Left kidney (tissue), 8 donors: ENCODE measurements at places on chromosomes 11 and 22. TPM values are rescaled to one million over a fixed set of nuclear protein-coding genes. Genes with fewer than 3 reads are reported as not detected.

CSNK2A3 gene
- 1.9 TPM for polyA plus RNA-seq

KDM4E gene
- 0.47 TPM for polyA plus RNA-seq

OR52E8 gene
- polyA plus RNA-seq: not detected

MMP8 gene
- not detected for polyA plus RNA-seq

NEU3 gene
- polyA plus RNA-seq: 15.6 TPM

ZFPL1 gene
- polyA plus RNA-seq: 26.0 TPM

OR8G5 gene
- polyA plus RNA-seq: not detected

- no peak for DNase-seq
These were observed 21.8 kb upstream of the CD5 start for GRCh38 chr11:61080526-61080925.

DNA sequence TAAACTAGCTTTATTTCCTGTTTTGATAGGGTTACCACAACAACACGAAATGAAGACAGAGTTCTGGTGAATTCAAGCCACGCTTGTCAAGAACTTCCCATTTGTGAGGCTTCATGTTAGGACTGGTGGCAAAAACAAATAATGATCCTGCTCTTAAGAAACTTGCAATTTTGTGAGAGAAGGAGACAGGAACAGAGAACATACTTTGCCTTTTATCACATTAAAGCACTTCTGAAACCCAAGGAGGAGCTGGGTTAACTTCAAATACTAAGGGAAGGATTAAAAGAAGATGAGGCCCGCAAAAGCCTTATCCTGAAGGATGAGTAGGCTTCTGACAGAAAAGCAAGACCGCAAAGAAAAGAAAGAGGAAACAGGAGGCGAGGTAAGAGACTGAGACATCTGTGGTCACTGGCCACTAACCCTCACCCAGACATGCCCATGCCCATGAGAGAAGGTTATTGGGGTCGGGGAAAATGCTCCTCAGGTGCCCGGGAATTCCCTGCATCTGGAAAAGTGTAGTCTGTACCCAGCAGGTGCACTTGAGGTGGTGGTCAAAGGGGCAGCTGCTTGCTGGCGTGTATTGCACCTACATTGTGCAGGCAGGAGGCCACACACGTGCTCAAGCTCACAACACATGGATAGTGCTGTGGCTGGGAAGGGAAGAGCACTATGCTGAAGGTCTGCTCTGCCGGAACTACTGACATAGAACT, 50.5 kb downstream of the MAPK1 start:
- peak; percentile 72 for DNase-seq

- DNase-seq: no peak
These were observed 263.1 kb downstream of the TMEM135 start for GRCh38 chr11:87300640-87301380.

DNA sequence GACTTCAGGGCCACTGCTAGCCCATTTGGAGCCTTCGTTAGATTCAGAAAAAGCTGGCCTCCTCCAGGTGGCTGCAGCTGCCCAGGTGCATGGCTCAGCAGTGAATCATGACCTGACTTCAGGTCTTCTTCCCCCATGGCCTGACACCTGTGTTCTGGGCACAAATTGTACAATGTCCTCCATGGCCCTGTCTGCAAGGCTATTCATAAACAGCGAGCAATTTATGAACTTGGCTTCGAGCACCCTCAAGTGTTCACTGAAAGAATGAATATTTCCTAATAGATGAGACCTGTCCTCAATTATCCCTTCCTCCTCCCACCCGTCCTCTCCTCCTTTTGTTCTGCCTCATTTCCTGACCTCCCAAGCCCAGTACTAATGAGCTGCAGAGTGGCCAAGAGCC, 12.2 kb upstream of the VPS37C start:
- DNase-seq: no peak

DNA sequence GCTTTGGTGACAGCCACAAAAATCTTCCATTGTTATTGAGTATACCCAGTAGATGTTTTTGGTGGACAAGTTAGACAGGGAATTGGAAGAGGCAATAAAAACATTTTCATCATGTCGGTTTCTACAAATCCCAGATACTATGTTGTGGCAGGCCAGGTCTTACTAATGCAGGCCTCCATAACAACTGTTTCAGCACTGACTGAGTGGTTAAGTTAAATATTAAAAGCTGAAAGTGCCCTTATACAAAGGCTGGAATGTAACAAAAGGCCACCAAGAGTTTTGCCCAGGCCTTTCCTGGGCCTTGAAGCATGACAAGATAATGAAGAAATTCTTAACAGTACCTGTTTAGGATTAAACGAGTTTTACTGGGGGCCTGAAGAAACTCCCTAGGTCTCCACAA, 29.3 kb downstream of the DMC1 start:
- no peak for DNase-seq

DNA sequence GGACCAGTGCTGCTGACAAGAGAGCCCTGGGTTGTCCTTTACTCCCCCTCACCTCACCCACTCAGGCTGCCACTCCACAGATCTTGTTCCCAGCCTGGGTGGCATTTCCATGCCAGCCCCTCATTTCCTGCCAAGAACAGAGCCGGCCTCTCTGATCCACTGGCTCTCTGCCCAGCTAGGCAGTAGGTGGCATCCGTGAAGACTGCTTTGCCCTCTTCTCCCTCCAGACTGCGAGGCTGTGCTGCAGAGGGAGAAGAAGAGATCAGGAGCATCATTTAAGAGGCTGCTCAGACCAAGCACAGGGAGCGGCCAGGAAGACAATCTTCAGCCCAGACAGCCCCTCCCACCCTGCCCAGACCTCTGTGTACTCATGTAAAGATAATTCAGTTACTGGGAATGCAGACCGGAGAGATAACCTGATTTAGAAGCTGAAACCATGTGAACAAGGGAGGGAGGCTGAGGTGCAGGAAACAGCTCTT, 126.9 kb upstream of the NCAM1 start:
- no peak for DNase-seq

DNA sequence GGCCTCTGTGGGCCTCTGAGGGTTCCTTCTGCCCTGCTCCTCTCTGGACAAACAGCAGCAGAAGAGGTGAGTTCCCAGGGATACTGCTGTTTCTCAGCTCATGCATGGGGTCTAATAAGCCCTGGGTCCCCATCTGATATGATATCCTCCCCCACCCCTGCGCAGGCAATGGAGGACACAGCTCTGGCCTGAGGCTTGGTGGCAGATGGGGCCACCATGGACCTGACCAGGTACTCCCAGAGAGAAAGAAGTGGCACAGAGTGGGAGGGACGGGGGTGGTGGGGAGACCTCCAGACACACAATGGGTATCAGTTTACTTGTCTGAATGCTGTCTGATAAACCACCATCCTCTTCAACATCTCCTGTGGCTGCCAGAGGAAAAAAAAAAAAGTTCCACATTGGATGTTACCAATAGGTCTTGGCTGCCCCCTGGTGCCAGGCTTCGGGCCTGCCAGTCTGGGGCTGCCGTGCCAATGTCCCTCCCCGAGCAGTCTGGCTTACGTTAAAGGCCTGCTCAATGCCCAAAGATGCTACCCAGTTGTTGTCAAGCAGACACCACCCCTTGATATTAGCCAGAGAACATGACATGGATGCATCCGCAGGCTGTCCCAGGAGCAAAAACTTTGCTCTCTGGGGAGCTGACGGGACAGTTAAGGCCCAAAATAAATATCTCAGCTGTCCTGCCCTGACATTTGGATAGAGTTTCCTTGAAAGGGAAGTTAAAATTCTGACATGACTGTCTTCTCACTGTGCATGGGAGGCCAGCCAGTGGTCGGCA, 27.9 kb upstream of the ABCC8 start:
- DNase-seq: peak; percentile 62

DNA sequence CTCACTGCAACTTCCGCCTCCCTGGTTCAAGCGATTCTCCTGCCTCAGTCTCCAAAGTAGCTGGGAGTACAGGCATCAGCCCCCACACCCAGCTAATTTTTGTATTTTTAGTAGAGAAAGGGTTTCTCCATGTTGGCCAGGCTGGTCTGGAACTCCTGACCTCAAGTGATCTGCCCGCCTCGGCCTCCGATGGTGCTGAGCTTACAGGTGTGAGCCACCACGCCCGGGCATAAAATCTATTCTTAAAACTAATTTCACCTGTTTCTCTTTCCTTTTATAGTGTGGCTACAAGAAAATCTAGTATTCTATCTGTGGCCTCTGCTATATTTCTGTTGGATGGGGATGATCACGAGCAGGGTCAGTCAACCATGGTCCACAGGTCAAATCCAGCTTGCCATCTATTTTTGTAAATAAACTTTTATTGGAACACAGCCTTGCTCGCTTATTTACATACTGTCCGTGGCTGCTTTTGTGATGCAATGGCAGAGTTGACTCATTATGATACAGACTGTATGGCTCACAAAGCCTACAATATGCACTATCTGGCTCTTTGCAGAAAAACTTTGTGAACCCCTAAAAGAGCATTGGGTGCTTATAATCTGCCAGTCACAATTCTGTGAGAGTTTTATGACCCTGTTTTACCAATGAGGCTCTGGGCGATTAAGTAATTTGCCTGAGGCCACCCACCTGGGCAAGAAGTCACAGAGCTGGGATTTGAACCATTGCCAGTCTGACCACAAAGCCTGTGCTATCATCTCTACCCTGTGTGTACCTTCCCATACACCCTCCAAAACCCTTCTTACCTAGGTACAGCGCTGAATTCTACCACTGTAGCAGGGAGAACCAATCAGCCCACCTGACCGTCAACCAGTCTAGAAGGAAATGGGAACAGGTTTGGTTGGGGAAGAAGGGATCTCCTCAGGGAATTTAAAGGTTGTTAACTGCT, 28.3 kb downstream of the SLC1A2 start:
- DNase-seq: no peak

DNA sequence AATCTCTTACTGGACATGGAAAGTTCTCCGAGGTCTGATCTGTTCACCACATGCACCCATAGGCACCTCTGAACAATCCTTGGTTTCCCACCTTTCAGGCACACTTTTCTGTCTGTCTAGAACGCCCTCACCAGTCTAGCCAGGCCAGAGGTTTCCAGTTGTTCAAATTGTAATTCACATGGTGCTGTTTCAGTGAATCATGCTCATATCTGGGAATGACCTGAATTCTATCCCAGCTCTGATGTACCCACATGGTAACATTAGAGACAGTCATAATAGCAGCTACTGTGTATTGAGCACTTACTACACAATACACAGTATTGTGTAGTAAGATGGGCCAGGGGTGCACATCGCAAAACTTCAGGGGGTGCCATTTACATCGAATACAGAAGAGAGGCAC, 138.2 kb downstream of the COMMD9 start:
- no peak for DNase-seq

- no peak for DNase-seq
These were observed 1.8 kb downstream of the TESMIN start for GRCh38 chr11:68749229-68750123.

DNA sequence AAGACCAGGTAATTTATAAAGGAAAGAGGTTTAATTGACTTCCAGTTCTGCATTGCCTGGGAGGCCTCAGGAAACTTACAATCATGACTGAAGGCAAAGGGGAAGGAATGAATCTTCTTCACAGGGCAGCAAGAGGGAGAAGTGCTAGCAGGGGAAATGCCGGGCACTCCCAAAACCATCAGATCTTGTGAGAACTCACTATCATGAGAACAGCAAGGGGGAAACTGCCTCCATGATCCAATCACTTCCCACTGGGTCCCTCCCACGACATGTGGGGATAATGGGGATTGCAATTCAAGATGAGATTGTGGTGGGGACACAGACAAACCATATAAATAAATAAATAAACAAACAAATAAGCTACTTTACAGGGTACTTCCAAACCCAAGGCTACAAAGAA, 28.8 kb upstream of the EXPH5 start:
- DNase-seq: no peak
